Omental fat pad (tissue), 4 donors: ENCODE measurements at places on chromosomes 6 and 20.

GRCh38 chr20:58233881-58234528, 5.6 kb upstream of the ANKRD60 start:
- DNase-seq, result no peak

DNA sequence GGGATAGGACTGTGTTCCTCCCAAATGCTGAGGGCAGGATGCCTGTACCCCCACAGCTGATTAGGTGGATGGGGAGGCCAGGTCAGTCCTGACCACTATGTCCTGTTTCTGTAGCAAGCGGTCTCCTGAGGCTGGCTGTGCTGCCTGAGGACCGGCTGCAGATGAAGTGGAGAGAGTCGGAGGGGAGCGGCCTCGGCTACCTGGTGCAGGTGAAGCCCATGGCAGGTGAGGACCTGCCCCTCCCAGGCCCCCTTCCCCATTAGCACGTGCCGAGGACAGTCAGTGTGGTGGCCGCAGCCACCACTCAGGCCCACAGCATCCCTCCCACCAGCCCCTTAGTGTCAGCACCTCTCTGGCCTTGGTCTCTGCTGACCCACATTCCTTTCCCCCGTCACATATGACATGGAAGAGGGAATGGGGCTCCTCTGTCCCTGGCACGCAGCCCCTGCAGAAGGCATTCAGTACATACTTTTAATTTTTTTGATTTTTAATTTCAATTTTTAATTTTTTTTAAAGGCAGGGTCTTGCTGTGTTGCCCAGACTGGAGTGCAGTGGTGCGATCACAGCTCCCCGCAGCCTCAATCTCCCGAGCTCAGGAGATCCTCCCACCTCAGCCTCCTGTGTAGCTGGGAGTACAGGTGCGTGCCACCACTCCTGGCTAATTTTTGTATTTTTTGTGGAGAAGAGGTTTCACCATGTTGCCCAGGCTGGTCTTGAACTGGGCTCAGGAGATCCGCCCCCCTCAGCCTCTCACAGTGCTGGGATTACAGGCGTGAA, 5.0 kb downstream of the COL20A1 start:
- no peak for DNase-seq

- no peak for DNase-seq
Observed at GRCh38 chr20:3813848-3814581, 6.3 kb upstream of the AP5S1 start.

DNA sequence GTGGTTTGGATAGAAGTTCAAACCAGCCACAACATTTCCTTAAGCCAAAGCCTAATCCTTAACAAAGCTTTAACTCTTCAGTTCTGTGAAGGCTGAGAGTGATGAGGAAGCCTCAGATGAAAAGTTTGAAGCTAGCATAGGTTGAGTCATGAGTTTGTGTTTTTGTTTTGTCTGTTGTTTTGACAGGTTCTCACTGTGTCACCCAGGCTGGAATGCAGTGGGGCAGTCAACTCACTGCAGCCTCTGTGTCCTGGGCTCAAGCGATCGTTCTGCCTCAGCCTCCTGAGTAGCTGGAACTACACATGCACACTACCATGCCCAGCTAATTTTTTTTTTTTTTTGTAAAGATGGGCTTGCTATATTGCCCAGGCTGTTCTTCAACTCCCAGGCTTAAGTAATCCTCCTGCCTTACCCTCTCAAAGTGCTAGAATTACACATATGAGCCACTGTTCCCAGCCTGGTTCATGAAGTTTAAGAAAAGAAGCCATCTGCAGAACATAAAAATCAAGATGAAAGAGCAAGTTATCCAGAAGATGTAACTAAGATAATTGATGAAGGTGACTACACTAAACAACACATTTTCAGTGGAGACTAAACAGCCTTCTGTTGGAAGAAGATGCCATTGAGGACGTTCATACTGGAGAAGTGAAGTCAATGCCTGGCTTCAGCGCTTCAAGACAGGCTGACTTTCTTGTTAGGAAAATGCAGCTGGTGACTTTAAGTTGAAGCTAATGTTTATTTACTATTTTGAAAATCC, 96.2 kb downstream of the SMAP1 start:
- DNase-seq, result no peak

DNA sequence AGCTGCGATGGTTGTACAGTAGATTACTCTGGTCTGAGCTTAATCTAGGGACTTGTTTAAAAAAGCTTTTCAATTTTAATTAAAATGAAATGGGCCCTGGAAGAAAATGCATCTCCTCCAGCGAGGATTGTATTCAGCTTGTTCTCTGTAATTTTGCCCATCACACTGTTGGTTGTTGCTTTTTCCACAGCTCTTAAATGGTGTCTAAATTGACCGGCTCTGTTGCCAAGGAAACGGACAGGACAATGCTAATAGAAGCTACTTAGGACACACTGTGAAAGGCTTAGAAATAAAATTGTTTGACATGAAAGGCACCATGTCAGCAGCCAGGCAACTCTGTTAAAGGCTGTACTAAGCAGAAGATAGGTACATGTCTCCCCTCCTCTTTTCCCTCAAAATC, 116.7 kb upstream of the NRSN1 start:
- DNase-seq, result no peak

- DNase-seq, result no peak
Observed at GRCh38 chr20:43560974-43561373, 2.1 kb downstream of the SGK2 start.
